ENCODE measurements at places on chromosomes 5 and 9.

DNA sequence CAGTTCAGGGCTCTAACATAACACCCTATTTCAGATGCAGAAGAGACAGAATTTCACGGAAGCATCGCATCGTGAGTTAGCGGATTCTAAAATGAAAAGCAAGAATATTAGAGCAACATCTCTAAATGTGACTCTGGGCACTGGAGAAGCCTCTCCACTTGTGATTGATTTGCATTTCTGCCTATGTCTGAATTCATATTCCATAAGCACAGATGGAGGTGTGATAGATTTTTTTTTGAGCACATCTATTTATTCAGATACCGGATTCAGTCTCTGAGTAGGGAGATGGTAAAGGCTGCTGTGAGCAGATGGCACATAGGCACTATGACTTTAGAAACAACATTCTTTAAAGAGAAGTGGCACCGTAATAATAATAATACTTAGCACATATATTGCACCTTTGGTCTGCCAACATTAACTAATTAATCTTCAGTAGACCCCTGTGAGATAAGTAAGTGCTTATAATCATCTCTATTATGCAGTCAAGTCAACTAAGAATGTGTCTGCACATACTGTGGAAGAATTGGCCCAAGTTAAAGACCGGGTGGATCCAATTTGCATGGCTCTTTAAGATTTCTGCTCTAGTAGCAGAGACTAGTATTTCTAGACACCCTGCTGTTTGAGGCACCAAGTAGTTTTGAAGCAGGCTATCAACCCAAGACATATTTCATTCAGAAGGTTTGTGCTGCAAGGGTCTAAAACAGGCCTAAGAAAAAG, 685.0 kb downstream of the CETN3 start:
- no peak for DNase-seq

DNA sequence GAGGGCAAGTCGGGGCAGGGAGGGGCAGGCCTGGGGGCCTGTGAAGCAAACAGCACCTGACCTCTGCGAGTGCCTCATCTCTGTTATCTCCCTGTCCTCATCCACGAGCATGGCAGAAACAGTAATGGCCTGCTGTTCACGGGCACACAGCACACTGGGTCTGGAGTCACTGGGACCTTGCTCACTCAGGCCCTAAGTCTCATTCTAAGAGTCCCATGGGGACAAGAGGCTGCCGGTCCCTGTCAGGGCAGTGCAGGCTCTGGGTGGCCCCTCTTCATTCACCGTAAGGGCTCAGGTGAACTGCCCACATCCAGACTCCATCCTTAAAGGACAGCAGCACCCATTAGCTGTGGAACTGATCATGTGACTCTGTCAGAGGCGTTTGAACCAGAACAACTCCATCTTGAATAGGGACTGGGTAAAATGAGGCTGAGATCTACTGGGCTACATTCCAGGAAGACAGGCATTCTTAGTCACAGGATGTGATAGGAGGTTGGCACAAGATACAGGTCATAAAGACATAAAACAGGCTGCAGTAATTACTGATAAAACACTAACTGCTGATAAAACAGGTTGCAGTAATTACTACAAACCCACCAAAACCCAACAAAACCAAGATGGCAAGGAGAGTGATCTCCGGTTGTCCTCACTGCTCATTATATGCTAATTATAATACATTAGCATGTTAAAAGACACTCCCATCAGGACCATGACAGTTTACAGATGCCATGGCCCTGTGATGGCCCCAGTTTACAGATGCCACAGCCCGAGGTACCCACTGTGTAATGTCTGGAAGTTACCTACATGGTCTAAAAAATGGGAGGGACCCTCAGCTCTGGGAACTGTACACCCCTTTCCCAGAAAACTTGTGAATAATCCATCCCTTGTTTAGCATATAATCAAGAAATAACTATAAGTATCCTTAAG, 28.7 kb downstream of the BICD2 start:
- no peak for DNase-seq

- DNase-seq = no peak
Observed at GRCh38 chr9:111429175-111429574, 55.0 kb downstream of the ECPAS start.

GRCh38 chr5:176181271-176181855, 56.9 kb upstream of the SIMC1 start:
- DNase-seq = no peak

- DNase-seq = no peak
Observed at GRCh38 chr9:129108805-129109536, 1.6 kb downstream of the CRAT start.

- DNase-seq = no peak
Observed at GRCh38 chr5:151003503-151003860, 16.9 kb upstream of the GPX3 start.

- DNase-seq = no peak
Observed at GRCh38 chr9:102309379-102309778, 570.9 kb upstream of the GRIN3A start.

DNA sequence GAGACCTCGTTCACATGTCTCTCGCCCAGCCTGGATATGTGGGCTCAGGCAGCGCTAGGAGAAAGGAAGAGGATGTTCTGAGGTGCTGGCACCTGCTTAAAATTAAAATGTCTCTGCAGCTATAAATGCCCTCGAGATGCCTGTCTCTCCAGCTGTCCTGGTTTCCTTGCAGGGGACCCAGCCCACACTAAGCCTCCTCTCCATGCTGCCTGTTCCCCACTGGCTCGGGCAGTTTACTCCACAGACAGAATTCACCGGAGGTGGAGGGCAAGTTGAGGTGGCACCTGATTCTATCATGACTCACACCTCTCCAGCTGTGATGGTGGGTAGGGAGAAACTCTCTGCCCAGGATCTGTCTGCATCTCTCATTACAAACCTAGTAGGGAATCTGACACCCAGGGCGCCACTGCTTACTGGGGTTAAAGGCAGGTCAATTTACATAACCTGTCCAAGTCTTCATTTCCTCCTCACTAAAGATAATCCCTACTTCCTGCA, 420.9 kb downstream of the SPOCK1 start:
- DNase-seq = no peak

GRCh38 chr5:57313716-57314115, 139.9 kb downstream of the GPBP1 start:
- DNase-seq = no peak

GRCh38 chr9:2210201-2210600, 195.1 kb downstream of the SMARCA2 start:
- no peak for DNase-seq

- DNase-seq = peak; percentile 35
Observed at GRCh38 chr5:86679529-86679928, 61.8 kb downstream of the COX7C start.

- DNase-seq = no peak
Observed at GRCh38 chr5:75670577-75670976, 46.7 kb downstream of the POC5 start.

DNA sequence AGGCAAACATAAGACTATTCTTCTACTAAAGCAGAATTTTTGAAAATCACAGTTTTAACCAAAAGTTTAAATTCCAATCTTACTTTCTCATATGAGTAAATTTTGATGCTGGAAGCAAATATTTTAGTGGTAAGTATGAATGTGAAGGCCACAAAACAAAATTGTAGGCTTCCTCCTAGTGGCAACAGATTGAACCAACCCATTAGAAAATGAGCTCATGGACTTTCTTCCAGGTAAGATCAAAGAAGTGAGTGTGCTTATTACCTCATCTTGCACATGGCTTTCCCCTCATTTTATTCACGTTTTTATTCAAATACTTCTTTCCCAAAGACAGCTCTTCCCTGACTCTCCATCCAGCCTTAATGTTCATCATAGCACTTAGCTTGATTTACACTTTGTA, 16.5 kb upstream of the RLN2 start:
- peak; percentile 4 for DNase-seq

- no peak for DNase-seq
Observed at GRCh38 chr5:1088031-1088430, 23.8 kb downstream of the SLC12A7 start.

DNA sequence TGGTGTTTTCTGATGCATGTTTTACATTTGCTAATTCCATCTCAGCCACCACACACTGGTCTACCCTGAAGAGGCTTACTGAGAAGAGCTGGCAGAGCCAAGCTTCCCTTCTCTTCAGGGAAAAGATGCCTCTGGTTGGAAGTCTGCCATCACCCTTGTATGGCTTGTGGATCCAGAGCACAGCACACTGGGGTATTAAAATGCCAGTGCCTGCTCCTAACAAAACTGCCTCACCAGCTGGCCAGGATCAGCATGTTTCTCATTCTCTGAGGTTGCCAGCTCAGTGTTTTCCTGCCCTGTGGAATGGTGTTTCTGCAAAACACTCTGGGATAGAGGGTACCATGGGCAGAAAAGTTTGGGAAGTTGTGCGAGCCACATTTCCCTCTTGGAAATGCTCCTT, 31.6 kb upstream of the ZNF618 start:
- no peak for DNase-seq

GRCh38 chr9:136707849-136708517, 4.4 kb upstream of the DIPK1B start:
- DNase-seq = no peak

- peak; percentile 5 for DNase-seq
Observed at GRCh38 chr9:20512106-20512505, 110.2 kb downstream of the MLLT3 start.

GRCh38 chr9:19946441-19947109, 157.7 kb upstream of the SLC24A2 start:
- DNase-seq = no peak

DNA sequence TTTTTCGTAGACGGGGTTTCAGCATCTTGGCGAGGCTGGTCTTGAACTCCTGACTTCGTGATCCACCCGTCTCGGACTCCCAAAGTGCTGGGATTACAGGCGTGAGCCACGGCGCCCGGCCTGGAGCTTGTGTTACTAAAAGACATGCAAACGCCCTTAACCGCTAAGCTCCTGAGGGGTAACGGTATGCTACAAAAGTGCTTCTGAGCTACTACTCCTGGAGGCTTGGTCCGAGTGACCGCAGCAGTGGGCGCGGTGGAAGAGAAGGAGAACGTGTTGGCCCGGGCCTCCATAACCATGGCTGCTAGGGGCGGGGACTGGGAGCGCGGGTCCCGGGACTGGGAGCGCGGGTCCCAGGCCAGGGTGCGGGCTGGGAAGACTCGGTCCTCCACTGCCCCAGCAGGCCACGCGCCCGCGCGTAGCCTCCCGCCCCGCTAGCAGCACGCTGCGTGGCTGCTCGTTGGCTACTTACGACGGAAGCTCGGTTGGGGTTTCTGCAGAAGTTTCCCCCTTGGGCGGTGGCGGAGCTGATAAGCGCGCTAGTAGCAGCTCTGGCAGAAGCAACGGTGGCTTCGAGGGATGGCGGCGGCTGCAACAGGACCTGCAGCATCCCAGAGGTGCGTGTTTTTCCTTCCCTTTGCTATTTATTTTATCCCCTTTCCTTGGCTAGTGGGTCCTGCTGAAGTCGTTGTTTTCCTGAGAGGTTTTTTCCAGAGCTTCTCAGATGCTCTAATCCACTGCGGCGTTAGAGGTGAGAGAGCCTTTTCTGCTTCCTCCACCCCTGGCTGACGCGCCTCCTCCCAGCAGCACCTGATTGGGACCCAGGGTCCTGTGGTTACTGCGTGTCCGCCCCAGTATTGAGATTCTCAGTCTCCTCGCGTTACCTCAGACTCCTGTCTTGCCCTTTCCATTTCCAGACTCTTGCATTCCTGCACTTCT, 69.2 kb upstream of the CCDC180 start:
- DNase-seq = peak; percentile 13

- no peak for DNase-seq
Observed at GRCh38 chr5:72228960-72229359, 91.1 kb downstream of the MRPS27 start.

DNA sequence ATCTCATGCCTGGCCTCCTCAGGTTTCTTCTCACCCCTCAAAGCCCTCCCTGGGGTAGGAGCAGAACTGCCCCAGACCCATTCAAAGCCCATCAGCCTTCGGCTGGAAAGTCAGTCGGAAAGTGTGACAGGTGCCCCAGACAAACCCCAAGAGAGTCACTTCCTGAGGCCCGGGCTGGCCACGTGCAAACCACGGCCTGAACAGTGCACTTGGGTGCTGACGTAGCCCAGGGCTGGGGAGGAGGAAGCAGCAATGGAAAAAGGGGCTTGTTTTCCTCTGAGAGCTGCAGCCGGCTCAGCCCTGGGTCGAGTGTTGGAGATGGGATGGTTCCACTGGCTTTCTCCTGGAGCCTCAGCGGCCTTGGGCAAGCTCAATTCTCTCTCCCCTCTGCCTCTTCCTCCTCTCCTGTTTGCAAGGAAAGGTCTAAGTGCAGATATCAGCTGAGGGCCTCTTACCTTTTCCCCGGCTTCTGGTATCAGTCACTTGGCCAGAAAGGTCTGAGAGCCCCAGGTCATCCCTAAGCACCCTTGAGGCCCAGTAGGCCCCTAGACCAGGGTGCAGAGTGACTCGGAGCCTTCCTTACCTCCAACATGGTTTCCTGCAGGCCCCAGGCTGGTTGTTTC, 5.9 kb upstream of the EGR1 start:
- DNase-seq = no peak

- no peak for DNase-seq
Observed at GRCh38 chr9:74887981-74888370, 255 bp upstream of the TRPM6 start.

DNA sequence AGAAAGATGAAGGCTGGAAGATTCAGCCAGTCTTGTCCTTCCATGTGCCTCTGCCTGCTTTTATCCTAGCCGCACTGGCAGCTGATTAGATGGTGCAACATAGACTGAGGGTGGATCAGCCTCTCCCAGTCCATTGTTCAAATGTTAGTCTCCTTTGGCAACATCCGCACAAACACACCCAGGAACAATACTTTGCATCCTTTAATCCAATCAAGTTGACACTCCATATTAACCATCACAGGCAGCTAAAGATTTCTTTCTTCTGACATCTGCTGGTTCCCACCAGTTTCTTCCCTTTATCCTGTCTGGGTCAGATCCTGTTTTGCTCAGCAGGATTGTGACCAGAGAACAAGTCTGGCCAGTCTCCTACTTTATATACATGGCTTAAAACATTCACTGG, 276.5 kb upstream of the TYRP1 start:
- DNase-seq = no peak

- DNase-seq = no peak
Observed at GRCh38 chr5:11415751-11416150, 488.5 kb downstream of the CTNND2 start.

- peak; percentile 34 for DNase-seq
Observed at GRCh38 chr5:107378218-107378899, 292.4 kb downstream of the EFNA5 start.

DNA sequence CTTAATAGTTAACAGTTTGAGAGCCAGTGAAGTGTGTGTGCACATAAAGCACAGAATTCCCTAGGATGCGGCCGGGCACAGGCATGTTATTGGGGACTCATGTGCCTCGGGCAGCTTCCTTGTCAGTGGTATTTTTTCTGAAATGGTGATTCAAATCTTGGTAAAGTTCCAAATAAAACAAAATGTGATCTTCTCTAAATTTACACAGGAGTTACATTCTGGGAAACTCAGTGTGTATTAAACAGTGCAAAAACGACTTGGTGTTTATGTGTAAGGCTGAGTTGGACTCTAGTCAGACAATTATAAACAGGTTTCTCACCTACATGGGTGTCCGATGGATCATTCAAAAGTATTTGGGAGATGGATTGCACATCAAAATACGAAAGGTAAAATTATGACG, 48.9 kb downstream of the BOD1 start:
- DNase-seq = no peak

GRCh38 chr5:75471193-75471592, 40.2 kb downstream of the CERT1 start:
- DNase-seq = no peak

Data from HS-5 (cell line).